Activated naive CD8-positive, alpha-beta T cell treated with anti-CD3 and anti-CD28 coated beads for 36 hours (primary cell): ENCODE measurements at places on chromosomes 7 and 10.

GRCh38 chr7:84043661-84044191 is 150.9 kb downstream of the SEMA3A start:
- H3K4me1 ChIP-seq: no peaks in the 10 kb centered on the region
- no peak overlapping the region for H3K27ac ChIP-seq
- DNase-seq: no peak
- H3K27me3 ChIP-seq: no peaks in the 10 kb centered on the region

GRCh38 chr7:74387606-74388005 is 66.1 kb upstream of the GTF2IRD1 start:
- H3K27ac ChIP-seq: no peak overlapping the region
- no peaks in the 10 kb centered on the region for H3K4me1 ChIP-seq
- no peaks in the 10 kb centered on the region for H3K27me3 ChIP-seq

GRCh38 chr10:60368875-60369546 is 20.7 kb downstream of the ANK3 start:
- no peaks in the 10 kb centered on the region for H3K36me3 ChIP-seq
- H3K4me3 ChIP-seq: no peak overlapping the region
- H3K27ac ChIP-seq: no peak overlapping the region
- no peaks in the 10 kb centered on the region for H3K4me1 ChIP-seq
- peaks cover 7% of the 10 kb centered on the region for H3K27me3 ChIP-seq
- DNase-seq: no peak

- no peaks in the 10 kb centered on the region for H3K27me3 ChIP-seq
- H3K27ac ChIP-seq: no peak overlapping the region
- H3K4me1 ChIP-seq: peaks cover 23% of the 10 kb centered on the region
- H3K4me3 ChIP-seq: no peak overlapping the region
Observed at GRCh38 chr7:5381071-5381772, 42.4 kb downstream of the TNRC18 start.

DNA sequence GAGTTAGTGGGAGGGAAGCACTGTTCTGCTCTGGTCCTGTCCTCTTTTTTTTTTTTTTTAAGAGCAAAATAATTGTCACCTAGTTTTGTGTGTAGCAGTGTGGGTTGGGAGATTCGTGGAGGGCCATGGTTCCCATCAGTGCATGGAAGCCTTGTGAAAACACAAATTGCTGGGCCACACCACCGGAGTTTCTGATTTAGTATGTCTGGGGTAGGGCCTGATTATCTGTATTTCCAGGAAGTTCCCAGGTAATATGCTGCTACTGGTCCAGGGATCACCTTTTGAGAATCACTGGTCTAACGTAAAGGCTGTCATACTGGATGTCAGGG is 191.3 kb downstream of the GATA3 start:
- H3K36me3 ChIP-seq: peaks cover 10% of the 10 kb centered on the region
- H3K4me1 ChIP-seq: peaks cover 47% of the 10 kb centered on the region
- H3K4me3 ChIP-seq: peak overlapping the region; percentile 24
- H3K27me3 ChIP-seq: no peaks in the 10 kb centered on the region
- DNase-seq: no peak

DNA sequence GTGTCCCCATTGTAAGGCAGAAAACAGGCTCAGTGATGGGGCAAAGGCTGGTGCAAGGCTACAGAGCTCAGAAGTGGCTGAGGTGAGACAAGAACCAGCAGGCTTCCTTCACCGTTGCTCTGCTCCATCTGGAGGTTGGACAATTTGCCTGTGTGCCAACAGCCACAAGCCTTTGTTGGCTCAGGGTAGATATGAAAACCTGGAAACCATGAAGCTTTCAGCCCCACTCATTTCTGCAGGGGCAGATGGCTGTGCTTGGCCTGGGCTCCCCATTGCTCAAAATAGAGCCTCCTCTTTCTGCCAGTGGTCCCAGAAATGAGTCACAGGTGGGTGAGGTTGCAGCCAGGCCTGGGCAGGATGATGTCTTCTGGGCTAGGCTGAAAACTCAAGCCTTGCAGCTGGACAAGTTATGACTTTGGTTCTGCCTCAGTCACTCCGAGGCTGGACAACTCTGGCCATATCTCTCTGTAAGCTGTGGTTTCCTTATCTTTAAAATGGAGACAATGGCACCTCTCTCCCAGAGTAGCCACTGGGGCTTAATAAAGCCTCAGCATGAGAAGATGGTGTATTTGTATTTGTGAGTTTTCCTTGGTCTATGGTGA is 12.2 kb upstream of the ZNF273 start:
- DNase-seq: no peak
- H3K4me1 ChIP-seq: peaks cover 12% of the 10 kb centered on the region
- H3K27ac ChIP-seq: no peak overlapping the region
- H3K27me3 ChIP-seq: peaks cover 61% of the 10 kb centered on the region

DNA sequence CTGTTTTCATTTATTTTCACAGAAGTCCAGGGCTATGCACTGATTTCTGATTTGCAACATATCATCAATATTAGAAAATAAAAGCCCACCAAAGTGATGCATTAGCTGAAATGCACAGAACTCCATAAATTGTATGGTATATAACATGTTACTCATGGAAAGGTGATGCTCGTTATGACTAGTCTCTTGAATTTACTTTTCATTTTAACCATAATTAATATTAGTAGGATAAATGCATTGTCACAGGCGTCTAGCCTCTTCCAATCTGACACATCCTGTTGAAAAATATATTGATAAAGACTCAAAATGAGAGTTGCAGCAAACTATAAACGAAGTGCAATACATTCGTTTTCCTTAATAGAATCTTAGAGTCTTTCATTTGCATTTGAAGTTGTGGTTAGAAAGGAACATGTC is 92.4 kb downstream of the CPED1 start:
- H3K4me1 ChIP-seq: no peaks in the 10 kb centered on the region
- no peak for DNase-seq
- no peaks in the 10 kb centered on the region for H3K36me3 ChIP-seq
- peaks cover 19% of the 10 kb centered on the region for H3K27me3 ChIP-seq

GRCh38 chr7:51198654-51199053 is 118.0 kb downstream of the COBL start:
- H3K4me3 ChIP-seq: no peak overlapping the region
- H3K4me1 ChIP-seq: no peaks in the 10 kb centered on the region
- H3K27ac ChIP-seq: no peak overlapping the region
- H3K27me3 ChIP-seq: peaks cover 30% of the 10 kb centered on the region
- H3K36me3 ChIP-seq: no peaks in the 10 kb centered on the region

DNA sequence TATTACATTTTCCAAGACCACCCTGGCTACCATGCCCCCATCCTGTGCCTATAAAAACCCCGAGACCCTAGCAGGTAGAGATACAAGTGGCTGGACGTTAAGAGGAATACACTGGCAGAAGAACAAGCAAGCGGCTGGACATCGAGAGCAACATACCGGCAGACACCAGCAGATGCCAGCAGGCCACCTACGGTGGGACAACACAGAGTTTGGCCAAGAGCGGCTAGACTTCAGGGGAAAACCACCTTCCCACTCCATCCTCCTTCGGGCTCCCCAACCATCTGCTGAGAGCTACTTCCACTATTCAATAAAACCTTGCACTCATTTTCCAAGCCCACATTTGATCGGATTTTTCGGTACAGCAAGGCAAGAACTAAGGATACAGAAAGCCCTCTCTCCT is 70.3 kb downstream of the ORC5 start:
- peaks cover 5% of the 10 kb centered on the region for H3K4me1 ChIP-seq
- H3K27ac ChIP-seq: no peak overlapping the region
- H3K27me3 ChIP-seq: no peaks in the 10 kb centered on the region
- DNase-seq: no peak
- H3K36me3 ChIP-seq: peaks cover 15% of the 10 kb centered on the region

DNA sequence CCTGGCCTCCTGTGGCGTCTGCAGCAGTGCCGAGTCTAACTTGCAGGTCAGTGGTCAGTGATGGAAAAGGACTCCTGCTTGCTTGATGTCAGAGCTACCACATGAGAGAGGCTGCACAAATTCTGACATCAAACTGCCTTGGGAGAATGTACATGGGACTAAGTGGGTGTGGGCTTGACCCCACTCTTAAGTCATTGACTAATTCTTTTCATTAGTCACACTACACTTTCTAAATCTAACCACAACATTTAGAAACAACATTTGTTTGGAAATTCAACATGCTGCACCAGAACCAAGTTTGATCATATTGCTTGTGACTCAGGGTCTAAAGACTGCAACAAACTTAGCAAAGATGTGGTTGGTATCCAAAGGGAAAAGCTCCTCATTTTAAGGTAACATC is 24.4 kb upstream of the CDC14C start:
- no peak overlapping the region for H3K4me3 ChIP-seq
- H3K4me1 ChIP-seq: no peaks in the 10 kb centered on the region
- H3K27ac ChIP-seq: no peak overlapping the region
- no peaks in the 10 kb centered on the region for H3K27me3 ChIP-seq

- no peak overlapping the region for H3K27ac ChIP-seq
- H3K36me3 ChIP-seq: no peaks in the 10 kb centered on the region
- DNase-seq: no peak
- no peak overlapping the region for H3K4me3 ChIP-seq
- H3K27me3 ChIP-seq: peaks cover 50% of the 10 kb centered on the region
Observed at GRCh38 chr7:15685358-15686294, 857 bp downstream of the MEOX2 start.

DNA sequence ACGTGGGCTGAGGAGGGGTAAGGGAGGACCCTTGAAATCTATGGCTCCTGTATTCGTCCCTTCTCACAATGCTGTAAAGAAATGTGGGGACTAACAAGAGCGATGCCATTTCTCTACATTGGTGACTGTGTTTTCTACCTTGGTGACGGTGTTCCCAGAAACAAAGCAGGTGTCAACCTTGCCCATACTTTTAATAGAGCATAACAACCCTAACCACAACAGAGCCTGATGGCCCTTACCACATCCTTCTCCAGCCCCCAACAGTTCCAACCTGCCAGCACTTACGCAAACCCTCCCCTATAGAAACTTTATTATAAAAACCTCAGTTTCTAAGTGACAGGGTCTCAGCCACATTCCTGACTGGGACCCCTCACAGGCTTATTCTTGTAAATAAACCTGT is 28.2 kb upstream of the ADCYAP1R1 start:
- peaks cover 2% of the 10 kb centered on the region for H3K36me3 ChIP-seq
- H3K4me1 ChIP-seq: peaks cover 27% of the 10 kb centered on the region
- no peak overlapping the region for H3K4me3 ChIP-seq
- peak; percentile 45 for DNase-seq

DNA sequence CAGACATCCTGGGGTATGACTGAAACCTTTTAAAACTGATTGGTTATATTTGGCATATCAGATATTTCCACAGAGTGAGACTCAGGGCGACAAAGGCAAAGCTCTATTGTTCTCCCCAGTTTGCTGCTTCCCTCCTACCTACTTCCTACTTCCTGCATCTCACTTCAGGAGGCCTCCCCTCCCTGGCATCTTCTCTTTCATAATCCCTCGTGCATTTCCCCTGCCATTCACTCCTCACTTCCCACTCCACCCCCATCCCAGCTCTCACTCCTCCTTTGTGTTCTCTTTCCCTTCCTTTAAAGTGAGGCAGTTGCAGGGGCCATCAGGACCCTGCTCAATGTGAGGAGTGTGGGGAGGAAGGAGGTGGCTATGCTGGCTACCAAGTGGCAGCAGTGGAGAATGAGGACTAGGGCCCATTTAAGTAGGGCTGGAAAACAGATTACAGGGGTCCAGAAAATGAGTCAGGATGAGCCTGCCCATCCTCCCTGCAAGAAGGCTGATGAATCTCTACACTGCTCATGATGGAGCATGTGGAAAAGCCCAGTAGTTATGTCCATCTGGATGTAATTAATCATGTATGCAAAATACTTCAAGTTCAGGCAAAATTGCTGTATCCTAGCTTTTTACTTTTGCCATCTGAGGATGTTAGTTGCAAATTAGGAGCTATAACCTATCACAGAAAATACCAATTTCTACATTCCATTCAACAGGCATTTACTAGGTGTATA is 311.8 kb upstream of the IMMP2L start:
- no peaks in the 10 kb centered on the region for H3K36me3 ChIP-seq
- no peak overlapping the region for H3K4me3 ChIP-seq
- H3K27ac ChIP-seq: no peak overlapping the region
- H3K27me3 ChIP-seq: no peaks in the 10 kb centered on the region
- no peak for DNase-seq

DNA sequence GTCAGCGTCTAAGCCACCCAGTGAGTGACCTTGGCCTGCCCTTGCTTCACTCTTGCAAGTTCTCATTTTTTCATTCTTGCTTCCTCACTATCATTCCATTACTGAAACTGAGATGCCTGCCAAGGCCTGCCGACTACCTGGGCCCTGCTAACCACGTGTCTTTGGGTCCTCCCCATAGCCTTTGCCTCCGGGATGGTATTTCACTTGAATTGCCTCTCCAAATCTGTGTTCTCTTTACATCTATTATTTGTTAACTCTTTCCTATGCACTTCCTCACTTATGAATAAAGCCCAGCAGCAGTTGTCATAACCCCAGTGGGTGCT is 234.6 kb downstream of the SNX10 start:
- peaks cover 9% of the 10 kb centered on the region for H3K27me3 ChIP-seq
- H3K27ac ChIP-seq: no peak overlapping the region
- no peak for DNase-seq
- H3K36me3 ChIP-seq: no peaks in the 10 kb centered on the region
- H3K4me1 ChIP-seq: no peaks in the 10 kb centered on the region

GRCh38 chr10:78991187-78991586 is 77.6 kb upstream of the ZMIZ1 start:
- peaks cover 23% of the 10 kb centered on the region for H3K4me1 ChIP-seq
- DNase-seq: no peak
- H3K4me3 ChIP-seq: no peak overlapping the region
- no peak overlapping the region for H3K27ac ChIP-seq
- no peaks in the 10 kb centered on the region for H3K36me3 ChIP-seq

- peaks cover 39% of the 10 kb centered on the region for H3K36me3 ChIP-seq
- DNase-seq: no peak
- H3K27me3 ChIP-seq: no peaks in the 10 kb centered on the region
- H3K27ac ChIP-seq: peak overlapping the region; percentile 20
- H3K4me3 ChIP-seq: no peak overlapping the region
- H3K4me1 ChIP-seq: no peaks in the 10 kb centered on the region
Observed at GRCh38 chr7:74230446-74231231, 20.8 kb downstream of the LAT2 start.

DNA sequence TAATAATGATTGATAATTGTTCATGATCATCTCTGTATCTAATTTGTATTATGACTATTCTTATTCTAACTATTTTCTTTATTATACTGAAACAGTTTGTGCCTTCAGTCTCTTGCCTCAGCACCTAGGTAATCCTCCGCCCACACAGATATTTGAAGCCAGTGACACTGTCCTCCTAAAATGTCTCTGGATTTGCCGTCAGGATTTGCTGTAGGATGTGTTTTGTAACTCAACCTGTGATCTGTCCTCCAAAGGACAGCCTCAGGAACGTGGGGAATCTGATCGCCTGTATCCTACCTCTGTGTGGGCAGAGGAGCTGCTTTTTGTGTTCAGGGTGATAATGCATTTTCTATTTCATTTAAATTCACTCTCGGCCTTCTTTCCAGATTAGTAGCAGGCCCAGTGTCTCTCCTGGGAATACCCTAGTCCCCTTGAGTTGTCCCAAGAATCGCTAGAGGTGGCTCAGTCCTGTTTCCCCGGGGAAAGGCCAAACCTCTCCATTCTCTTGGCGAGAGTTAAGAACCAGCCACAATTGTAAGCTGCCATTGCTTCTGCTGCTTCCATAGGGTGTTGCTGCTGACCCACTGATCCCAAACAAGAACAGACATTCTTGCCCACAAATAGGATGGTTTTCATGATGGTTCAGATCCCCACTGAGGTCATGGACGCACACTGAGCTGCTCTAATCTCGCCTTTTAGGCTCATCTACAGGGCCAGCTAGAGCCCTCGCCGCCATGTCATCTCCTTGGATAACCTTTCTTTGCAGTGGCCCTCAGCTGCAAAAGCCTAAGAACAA is 136.2 kb upstream of the KCNMA1 start:
- DNase-seq: no peak
- H3K36me3 ChIP-seq: no peaks in the 10 kb centered on the region
- H3K27ac ChIP-seq: no peak overlapping the region
